Effector memory CD4-positive, alpha-beta T cell (primary cell): ENCODE measurements at places on chromosomes 3 and 15.

DNA sequence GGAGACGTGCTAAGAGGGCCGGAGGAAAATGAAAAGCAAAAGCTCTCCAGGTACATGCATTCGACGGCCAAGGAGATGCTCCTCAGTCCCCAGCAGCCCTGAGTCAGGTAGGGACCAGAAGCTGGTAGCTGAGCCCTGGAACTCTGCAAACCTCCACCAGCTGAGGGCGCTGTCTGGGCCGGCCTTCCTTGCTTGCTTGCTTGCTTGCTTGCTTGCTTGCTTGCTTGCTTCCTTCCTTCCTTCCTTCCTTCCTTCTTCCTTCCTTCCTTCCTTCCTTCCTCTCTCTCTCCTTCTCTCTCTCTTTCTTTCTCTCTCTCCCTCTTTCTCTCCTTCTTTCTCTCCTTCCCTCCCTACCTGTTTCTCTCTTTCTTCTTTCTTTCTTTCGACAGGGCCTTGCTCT lies 94.6 kb upstream of the RASGRF1 start:
- no peak overlapping the region for H3K27ac ChIP-seq
- H3K4me1 ChIP-seq = no peaks in the 10 kb centered on the region
- DNase-seq = no peak
- H3K4me3 ChIP-seq = no peak overlapping the region

- no peak for DNase-seq
- H3K4me1 ChIP-seq = peaks cover 13% of the 10 kb centered on the region
- no peaks in the 10 kb centered on the region for H3K36me3 ChIP-seq
- peak overlapping the region; percentile 65 for H3K4me3 ChIP-seq
- H3K27me3 ChIP-seq = peaks cover 24% of the 10 kb centered on the region
- H3K27ac ChIP-seq = no peak overlapping the region
These were observed 835 bp downstream of the SEMA5B start for GRCh38 chr3:123026565-123027291.

DNA sequence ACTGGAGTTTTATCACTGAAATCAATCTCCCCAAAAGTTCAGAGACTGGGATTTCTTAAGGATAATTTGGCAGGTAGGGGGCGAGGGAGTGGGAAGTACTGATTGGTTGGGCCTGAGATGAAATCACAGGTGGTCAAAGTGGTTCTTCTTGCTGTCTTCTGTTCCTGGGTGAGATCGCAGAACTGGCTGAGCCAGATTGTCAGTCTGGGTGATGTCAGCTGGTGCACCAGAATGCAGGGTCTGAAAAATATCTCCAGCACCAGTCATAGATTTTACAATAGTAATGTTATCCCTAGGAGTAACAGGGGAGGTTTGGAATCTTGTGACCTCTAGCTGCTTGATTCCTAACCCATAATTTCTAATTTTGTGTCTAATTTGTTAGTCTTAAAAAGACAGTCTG lies 86.7 kb upstream of the SLC25A36 start:
- H3K4me1 ChIP-seq = no peaks in the 10 kb centered on the region
- H3K27me3 ChIP-seq = peaks cover 3% of the 10 kb centered on the region
- no peak overlapping the region for H3K4me3 ChIP-seq
- no peak overlapping the region for H3K27ac ChIP-seq
- H3K36me3 ChIP-seq = no peaks in the 10 kb centered on the region
- DNase-seq = no peak

DNA sequence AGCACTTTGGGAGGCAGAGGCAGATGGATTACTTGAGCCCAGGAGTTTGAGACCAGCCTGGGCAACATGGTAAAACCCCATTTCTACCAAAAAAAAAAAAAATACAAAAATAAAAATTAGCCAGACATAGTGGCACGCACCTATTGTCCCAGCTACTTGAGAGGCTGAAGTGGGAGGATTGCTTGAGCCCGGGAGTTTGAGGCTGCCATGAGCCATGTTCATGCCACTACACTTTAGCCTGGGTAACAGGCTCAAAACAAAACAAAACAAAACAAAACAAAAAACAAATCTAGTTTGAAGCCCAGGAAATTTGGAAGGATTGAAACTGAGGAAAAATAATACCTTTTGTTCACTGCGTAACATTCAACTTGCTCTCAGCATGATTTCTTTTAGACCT lies 16.6 kb downstream of the TMOD3 start:
- no peak overlapping the region for H3K4me3 ChIP-seq
- peaks cover 26% of the 10 kb centered on the region for H3K4me1 ChIP-seq
- no peak for DNase-seq
- H3K27ac ChIP-seq = no peak overlapping the region

DNA sequence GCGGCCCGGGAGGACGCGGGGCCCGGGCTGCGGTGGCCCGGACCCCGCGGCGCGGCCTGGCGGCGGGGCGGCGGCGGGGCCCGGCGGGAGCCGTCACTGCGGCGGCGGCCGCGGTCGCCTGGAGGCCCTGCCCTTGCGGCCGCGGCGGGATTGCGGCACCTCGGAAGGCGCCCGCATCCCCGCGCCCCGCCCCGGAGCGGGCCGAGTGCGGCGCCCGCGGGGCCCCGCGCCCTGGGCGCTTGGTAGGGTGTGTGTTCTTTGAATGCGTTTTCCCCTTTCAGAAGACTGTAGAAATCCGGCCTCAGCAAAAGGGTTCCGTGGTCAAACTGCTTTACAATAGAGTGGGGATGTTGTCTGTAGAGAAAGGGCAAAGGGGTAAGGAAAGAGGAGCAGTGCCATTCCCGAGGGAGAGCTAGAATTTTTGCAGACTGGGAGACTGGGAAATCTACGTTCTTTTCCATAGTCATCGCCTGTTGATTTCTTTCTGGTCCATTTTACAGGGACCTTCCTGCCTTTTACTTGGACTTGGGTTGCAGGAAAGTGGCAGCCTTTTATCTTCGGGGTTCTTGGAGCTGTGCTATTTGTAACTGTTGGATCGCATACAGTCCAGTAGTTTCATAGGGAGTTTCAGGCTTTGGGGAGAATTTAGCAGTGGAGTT lies 630 bp downstream of the SNRK start:
- peak; percentile 18 for DNase-seq
- no peaks in the 10 kb centered on the region for H3K27me3 ChIP-seq
- H3K4me3 ChIP-seq = peak overlapping the region; percentile 68
- H3K27ac ChIP-seq = peak overlapping the region; percentile 88
- H3K36me3 ChIP-seq = no peaks in the 10 kb centered on the region

DNA sequence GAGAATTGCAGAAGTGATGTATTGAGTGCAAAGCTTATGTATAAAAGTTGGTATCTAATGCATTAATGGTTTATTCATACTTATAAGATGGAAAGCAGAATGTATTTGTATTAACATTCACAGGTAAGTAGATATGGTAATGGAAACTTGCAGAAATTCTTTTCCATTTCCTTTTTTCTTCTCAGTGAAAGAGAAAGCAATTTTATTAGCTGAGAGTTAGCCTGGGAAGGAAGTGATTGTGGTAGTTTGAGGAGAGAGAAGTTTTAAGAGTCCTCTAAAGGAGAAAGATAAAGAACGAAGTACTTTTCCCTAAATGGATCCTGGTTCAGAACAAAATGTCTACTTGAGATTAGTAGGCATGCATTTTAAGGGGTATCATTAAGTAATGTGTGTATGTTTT lies 60.1 kb upstream of the OSTN start:
- H3K27me3 ChIP-seq = no peaks in the 10 kb centered on the region
- no peak overlapping the region for H3K27ac ChIP-seq
- H3K4me1 ChIP-seq = no peaks in the 10 kb centered on the region
- H3K36me3 ChIP-seq = no peaks in the 10 kb centered on the region

DNA sequence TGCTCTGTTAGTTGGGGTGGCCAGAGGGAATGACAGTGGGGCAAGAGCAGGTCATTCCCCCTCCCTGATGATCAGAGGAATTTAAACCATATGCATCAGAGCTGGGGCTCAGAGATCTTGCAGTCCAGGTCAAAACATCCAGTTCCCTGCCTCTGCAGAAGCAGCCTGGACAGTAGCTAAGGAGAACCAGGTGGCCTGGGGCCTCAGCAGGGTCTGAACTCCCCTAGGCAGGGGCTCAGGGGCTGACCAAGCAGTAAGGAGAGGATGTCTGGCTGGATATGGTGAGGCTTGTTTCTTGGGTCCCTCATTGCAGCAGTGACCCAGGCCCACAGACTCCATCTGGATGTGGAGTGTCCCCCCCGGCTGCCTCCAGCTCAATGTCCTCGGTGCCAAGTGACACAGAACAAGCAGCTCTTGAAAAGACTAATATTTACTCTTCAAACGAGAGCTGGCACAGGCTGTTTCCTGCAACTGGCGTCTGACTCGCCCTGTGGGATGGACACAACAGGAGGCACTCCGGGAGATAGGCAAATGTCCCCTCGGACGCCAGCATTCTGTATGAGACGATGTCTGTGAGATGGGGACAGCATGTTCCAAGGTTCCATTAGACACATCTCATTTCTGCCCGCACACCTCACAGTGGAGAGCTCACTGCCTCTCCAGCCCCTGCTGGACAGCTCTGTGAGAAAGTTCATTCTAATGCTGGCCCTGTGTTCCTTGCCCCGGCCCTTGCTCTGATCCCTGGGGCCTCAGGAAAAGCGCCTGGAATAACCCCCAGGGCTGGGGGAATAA lies 37.1 kb downstream of the SEC22C start:
- peaks cover 3% of the 10 kb centered on the region for H3K36me3 ChIP-seq
- H3K27me3 ChIP-seq = no peaks in the 10 kb centered on the region
- no peak overlapping the region for H3K4me3 ChIP-seq
- no peak for DNase-seq
- no peak overlapping the region for H3K27ac ChIP-seq
- H3K4me1 ChIP-seq = peaks cover 8% of the 10 kb centered on the region

- H3K27ac ChIP-seq = no peak overlapping the region
- H3K4me1 ChIP-seq = no peaks in the 10 kb centered on the region
- no peak for DNase-seq
These were observed 101.2 kb downstream of the TCF12 start for GRCh38 chr15:57019496-57020160.
